ENCODE measurements at places on chromosomes 2 and 18.

DNA sequence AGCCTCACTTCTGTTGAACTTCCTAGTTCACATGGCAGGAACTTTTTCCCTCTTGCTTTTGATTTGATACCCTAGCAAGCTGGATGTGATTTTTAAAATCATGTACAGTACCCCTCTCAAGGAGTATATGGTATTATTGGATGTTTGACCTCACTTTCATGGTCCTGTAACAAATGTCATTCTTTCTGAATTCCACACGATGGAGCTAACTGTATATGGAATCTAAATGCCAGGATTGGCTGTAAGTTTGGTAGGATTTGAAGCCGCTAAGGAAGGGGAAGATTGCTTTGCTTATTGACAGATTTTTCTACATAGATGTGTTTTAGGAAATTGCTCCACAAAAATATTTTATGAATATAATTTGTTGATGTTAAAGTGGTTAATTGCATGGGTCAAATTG lies 18.3 kb downstream of the MAIP1 start:
- DNase-seq, result peak; percentile 41

DNA sequence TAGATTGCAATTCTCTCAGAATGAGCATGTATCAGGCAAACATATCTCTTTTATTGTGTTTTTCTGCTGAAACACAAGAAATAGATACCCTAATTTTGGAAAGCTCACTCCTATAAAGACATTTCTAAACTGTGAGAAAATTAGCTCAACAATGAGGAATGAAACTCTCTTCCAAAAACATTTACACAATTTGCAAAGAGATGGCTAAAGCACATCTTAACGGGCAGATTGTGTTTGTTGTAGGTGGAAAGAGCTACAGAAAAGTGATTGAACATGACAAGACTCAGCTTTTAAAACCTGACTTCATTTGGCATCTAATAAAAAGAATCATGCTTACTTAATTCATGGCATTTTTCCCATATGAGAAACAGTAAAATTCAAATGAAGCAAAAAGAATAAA lies 175.0 kb upstream of the SLC39A10 start:
- DNase-seq, result no peak

GRCh38 chr2:196449083-196449482 lies 190.4 kb upstream of the CCDC150 start:
- no peak for DNase-seq

- DNase-seq, result no peak
Observed at GRCh38 chr2:30865243-30865642, 58.0 kb upstream of the CAPN13 start.

- DNase-seq, result no peak
Observed at GRCh38 chr18:49175476-49175875, 224.7 kb upstream of the SMAD7 start.

- DNase-seq, result peak; percentile 69
Observed at GRCh38 chr2:64133828-64134227, 10.4 kb downstream of the PELI1 start.

GRCh38 chr2:191922736-191923651 lies 76.1 kb upstream of the CAVIN2 start:
- DNase-seq, result no peak

GRCh38 chr18:28766027-28766426 lies 589.1 kb upstream of the CDH2 start:
- peak; percentile 30 for DNase-seq

GRCh38 chr2:66569321-66569851 lies 134.5 kb downstream of the MEIS1 start:
- DNase-seq, result peak; percentile 71

DNA sequence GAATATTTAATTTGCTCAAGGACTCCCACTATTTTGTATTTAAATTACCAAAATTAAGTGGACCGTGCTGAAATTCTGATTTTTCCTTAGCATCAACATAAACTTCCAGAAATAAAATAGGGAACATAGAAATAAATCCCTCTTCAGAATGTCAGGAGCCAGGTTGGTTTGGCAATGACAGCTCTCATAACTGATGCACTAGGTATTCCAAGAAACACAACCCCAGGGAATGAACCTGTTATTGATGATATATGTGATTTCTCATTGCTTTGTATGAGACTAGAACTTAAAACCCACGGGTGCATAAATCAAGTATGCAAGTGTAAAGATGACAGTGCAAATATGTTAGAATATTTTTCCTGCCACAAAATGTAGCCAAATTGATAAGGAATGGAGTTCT lies 12.8 kb downstream of the SLC5A7 start:
- no peak for DNase-seq

DNA sequence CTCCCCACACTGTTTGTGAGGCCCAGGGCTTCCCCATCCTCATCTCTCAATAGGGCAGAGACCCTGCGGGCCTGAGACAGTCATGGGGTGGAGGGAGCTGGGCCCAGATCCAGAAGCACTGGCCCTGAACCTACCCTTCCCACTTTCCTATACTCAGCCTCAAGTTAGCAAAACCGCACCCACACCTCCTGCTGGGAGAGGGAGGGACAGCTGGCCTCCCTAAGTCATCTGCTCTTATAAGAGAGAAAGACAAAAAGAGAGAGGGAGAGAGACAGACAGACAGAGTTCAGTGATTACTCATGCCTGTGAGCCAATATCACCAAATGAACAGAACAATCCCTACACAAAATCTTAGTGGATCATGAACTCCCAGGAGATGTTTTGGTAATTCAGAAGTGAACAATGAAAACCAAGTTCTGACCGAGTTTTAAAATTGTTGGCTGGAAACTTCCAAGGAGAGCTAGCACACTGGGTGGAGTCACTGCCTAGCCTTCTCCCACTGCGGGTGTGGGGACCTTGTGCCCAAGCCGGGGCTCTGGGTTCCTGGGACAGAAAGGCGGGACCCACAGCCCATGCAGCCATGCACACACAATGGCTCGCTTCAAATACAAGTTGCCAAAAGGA lies 130.5 kb downstream of the PXDN start:
- peak; percentile 72 for DNase-seq

GRCh38 chr18:63376538-63376937 lies 9.5 kb upstream of the KDSR start:
- no peak for DNase-seq

- peak; percentile 95 for DNase-seq
Observed at GRCh38 chr2:195613922-195614321, 43.1 kb upstream of the SLC39A10 start.

GRCh38 chr2:36732673-36733036 lies 36.1 kb downstream of the VIT start:
- no peak for DNase-seq

- DNase-seq, result peak; percentile 94
Observed at GRCh38 chr18:36352384-36352783, 54.9 kb downstream of the FHOD3 start.

- DNase-seq, result peak; percentile 40
Observed at GRCh38 chr2:218852911-218853667, 6.5 kb upstream of the WNT6 start.

- DNase-seq, result no peak
Observed at GRCh38 chr2:70735071-70735470, 32.9 kb downstream of the ADD2 start.

DNA sequence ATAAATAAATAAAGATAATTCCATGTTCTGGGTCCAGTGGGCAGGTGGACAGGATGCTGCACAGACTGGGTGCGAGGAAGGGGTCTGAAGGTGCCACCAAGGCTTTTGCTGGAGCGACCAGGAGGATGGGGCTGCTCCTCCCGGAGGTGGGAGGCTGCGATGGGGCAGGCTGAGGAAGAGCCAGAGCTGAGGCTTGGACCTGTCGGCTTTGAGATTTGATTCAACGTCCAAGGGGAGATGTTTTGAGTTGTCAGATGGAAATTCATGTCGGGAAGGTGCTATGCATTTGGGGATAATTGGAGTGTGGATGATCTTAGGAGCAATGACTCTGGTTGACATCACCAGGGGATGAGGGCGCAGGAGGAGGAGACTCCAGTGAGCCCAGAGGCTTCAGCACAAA lies 11.7 kb downstream of the ALLC start:
- DNase-seq, result no peak

DNA sequence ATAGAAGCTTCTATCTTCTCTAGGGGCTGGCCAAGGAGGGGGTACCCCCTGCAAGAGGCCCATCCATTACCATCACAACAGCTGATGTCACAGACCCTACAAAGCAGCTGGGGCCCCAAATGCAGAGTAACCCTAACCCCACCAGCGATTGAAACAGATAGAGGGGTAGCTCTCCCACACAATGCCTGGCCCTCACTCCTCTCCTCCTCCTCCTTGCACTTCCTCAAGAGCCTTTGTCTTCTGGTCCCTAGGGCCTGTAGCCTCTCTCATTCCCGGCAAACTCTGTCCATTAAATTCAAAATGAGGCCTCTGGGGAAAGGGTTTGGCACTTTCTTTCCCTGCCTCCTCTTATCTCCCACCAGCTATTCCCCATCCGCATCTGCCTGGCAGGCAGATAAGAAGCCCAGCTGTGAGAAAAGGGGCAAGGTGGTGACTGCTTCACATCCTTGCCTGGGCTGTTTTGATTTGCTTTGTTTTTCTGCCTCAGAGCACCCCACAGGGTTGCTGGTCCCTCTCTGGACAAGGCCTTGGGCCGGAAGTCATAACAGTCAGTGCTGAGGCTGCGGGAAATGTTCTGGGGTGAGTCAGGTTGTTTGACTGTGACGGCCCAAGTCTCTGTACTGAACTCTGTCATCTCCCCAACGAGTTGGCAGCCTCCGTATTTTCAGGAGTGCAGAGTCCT lies 26.1 kb upstream of the CYP26B1 start:
- DNase-seq, result peak; percentile 37

DNA sequence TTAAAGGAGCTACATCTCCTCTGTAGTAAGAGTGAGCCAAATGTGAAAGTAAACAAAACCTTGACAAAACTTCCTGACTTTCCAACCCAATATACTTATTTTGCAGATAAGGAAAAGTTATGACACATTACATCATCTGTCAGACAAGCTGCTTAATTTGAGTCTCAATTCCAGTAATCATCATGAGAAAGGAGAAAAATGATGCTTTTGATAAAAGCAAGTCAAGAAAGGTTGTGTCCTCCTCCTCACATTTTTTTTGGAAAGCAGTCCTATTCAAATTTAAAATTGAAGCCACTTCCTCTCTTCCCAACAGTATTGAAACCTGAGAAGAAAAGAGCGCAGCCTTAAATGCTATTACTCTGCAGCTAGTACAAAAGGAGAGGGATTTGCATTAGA lies 519.6 kb downstream of the LRP1B start:
- DNase-seq, result peak; percentile 48

- no peak for DNase-seq
Observed at GRCh38 chr2:71926089-71926447, 221.6 kb downstream of the CYP26B1 start.

DNA sequence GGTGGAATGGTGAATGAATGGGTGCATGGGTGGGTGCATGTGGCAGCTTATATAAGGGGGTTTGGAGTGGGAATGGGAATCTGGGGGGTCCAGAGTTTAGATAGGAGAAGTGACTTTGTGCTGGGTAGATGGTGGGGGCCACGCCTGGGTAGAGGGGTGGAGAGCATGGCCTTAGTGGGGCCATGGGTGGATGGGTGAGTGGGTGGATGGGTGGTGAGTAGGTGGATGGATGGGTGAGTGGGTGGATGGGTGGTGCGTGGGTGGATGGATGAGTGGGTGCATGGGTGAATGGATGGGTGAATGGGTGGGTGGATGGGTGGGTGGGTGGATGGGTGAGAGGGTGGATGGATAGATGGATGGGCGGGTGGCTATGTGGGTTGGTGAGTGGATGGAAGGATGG lies 53.9 kb downstream of the MYO7B start:
- no peak for DNase-seq

DNA sequence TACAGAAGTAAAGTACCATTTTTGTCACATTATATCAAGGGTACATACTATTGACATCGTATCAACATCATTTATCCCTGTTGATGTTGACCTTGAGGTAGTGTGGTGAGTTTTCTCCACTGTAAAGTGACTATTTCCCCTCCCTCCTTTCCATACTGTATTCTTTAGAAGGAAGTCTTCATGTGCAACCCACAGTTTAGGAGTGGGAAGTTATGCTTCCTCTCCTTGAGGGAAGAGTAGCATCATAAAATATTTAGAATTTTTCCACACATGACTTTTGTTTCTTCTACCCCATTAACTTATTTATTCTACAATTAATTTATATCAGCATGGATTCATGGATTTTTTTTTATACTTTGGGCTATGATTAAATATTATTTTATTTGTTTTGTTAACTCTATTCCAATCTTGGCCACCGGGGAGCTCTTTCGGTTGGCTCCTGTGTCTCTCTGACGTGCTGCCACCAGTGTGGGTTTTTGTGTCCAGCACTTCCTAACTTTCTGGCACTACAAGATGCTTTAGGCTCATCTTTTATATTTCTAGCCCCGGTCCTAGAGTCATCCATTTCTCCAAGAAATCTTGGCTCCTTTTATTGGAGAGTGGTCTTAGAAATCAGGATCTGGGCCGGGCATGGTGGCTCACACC lies 19.0 kb downstream of the AQP12B start:
- DNase-seq, result no peak

GRCh38 chr2:18662689-18663088 lies 73.3 kb upstream of the NT5C1B start:
- no peak for DNase-seq

- no peak for DNase-seq
Observed at GRCh38 chr18:77487951-77488740, 238.5 kb downstream of the GALR1 start.

- no peak for DNase-seq
Observed at GRCh38 chr2:96143848-96144480, 1.3 kb downstream of the DUSP2 start.

- DNase-seq, result peak; percentile 17
Observed at GRCh38 chr18:13558124-13558523, 168.2 kb downstream of the FAM210A start.

GRCh38 chr2:104938231-104938941 lies 84.5 kb downstream of the POU3F3 start:
- no peak for DNase-seq

DNA sequence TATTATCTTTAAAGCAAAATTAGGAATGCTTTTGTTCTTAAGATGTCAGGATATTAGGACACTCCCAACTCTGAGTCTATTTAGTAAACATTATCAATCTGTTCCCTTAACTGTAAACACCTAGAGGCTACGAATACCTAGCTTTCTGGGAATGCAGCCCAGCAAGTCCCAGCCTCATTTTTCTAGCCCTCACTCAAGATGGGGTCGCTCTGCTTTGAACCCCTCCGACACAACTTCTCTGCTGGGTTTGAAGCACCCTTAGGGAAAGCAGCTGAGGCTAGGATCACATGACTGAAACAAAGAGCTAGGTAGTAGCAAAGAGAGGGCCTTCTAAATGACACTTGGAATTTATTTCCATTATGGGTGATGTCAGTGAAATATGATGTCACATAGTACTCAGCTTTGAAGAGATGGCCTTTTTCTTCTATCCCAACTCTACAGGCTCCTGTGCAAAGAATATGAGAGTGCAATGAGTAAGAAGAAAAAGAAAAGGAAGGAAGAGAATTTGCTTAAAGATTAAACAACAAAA lies 114.7 kb downstream of the CSRNP3 start:
- DNase-seq, result no peak

GRCh38 chr2:208489687-208490086 lies 83.1 kb downstream of the PTH2R start:
- DNase-seq, result no peak

DNA sequence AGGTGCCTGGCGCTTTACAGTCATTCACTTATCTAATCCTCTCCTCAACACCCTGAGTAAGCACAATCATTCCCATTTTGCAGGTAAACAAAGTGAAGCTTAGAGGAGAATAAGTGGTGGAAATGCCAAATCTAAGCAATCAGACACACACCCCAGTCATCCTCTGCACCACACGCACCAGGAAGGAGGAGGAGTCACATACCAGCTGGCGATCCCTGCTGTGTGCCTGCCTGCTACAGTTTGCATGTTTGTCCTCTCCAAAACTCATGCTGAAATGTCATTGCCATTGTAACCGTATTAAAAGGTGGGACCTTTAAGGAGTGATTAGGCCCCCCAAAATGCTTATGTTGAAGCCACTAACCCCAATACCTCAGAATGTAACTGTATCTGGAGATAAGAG lies 93.7 kb downstream of the LOXHD1 start:
- no peak for DNase-seq
